ENCODE measurements at places on chromosomes 13 and 19.

DNA sequence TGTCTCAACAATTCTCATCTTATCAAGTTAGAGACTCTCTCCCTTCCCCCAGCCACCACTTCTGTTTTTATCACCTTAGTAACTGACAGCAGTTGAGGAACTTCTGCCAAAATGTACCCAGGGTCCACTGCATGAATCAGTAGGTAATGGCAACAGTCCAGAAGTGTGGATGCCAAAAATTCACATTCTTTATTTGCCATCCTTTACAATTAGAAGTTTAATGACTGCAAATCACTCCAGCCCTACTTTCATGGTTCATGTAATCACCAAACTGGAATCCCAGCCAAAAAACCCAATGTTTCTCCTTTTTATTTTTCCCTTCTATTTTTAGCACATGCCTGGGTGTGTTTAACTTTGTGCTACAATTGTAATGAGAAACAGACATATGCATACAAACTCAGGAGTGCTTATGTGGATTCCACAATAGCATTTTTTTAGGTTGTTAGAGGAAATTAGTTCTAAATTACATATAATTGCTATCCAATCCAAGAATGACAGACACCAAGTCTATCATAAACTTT lies 243.5 kb downstream of the RGCC start:
- no peak for DNase-seq

- DNase-seq, result no peak
Measured at GRCh38 chr13:59679254-59679653, 484.5 kb downstream of the DIAPH3 start.

GRCh38 chr19:53812335-53812734 lies 11.8 kb downstream of the NLRP12 start:
- no peak for DNase-seq

DNA sequence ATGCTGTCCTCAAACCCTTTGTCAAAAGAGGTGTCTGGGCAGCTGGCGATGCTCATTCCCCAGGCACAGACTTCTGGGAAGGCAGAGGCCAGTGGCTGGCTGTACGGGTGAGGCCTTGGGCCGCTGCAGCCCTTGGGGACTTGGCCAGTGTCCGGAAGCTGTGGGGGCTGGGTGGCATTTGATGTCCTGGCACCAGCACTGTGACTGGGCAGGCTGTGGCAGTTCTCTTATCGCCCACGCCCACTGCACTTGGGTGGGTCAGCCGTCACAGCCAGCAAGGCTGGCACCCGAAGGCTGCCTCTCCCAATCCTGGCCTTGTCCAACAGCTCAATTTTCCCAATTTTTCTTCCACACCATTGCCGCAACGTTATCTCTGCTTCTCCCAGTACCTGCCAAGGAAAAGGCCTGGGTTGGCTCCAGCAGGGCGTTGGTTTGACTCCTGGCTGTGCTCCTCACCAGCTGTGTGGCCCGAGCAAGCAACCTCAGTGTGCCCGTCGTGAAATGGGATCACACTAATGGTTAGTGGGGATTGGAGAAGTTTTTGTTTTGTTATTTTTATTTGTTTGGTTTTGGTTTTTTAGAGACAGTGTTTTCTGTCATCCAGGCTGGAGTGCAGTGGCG lies 12.7 kb upstream of the SLC44A2 start:
- DNase-seq, result no peak

DNA sequence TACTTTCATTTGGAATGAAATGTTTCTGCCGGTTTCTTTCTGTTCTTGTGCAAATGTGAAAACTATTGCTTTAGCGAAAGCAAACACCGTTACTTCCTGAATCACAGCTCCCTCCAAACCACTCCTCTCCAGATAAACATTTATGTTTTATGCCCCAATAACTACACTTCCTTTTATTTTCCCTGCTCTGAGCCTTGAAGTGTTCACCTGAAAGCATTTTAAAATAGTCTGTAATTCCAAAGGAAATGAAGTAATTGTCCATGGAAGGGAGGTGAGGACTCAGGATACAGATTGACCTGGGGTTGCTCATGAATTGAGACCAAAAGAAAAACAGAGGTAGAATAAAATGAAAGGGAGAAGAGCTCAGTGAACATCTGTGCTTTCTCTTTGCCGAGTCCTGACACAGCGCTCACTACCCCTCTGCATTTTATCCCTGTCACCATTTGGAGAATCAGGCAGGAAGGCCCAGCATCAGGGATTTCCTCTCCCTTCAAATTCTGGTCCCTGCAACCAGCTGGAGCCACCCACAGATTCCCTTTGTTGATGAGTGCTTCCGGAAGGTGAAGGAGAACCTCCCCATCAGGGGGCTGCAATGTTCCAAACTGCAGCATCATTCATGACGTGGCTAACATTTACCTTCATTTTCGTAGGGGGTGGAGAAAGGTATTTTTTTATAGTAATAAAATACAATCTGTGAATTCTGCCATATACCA lies 171.9 kb downstream of the ITGBL1 start:
- DNase-seq, result no peak

GRCh38 chr13:20362484-20363041 lies 130.4 kb upstream of the GJB6 start:
- no peak for DNase-seq

DNA sequence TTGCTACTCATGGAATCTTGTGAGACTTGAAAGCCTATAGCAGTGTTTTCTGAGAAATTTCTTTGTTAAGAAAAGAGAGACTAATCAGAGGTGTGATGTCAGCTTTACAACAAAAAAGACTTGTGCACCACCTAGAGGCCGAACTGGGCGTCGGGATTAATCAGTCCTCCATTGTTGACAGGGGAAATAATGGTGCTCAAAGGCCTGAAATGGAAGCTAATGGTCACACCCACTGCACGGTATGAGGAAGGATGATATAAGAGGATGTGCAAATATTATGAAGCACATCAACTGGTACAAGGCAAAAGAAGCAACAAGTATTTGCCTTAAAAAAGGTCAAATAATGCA lies 480.2 kb upstream of the MIR17HG start:
- peak; percentile 21 for DNase-seq

DNA sequence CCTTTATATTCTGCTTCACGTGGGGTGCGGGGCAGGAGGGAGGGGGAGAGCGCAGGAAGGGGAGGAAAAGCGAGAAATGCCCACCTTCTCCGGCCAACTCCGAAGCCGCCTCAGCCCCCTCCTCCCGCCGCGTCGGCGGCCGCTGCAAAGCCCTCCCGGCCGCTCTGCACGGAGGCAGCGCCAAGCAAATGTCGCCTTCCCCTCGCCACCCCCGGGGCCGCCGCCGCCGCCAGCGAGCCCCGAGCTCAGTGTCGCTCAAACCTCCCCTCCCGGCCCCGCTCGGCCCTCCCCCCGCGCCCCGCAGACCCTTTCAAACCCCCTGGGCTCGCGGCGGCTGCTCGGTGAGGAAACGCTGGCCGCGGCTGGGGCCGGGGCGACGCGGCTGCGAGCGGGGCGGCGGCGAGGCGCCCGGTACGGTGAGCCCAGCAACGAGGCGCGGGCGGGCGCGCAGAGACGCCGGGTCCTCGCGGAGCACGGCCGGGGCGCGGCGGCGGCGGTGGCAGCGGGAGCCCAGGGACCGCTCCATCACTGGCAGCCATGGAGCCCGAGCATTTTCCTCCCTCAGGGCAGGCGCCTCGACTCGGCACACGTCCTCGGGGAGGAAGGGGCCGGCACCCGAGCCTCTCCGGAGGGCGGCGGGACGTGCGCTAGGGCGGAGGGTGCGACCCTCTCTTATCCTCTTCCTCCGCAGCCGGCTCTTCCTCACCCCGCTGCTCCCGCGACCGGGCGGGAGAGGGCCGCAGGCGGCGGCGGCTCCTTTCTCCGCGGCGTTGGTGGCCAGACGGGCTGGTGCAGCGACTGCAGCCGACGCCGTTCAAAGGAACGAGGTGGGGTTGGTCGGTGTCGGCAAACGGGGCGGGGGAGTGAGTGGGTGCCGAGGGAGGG lies 463 bp upstream of the TSC22D1 start:
- peak; percentile 32 for DNase-seq

Measured in activated CD4-positive, alpha-beta T cell treated with anti-CD3 and anti-CD28 coated beads, Interleukin-2, amount 50 U/mL, for 48 hours (primary cell).